Stimulated activated naive CD8-positive, alpha-beta T cell treated with anti-CD3 and anti-CD28 coated beads, Interleukin-15, Interleukin-2, amounts not matched to agents 100 U/mL and 50 U/mL, for 24 hours (primary cell): ENCODE measurements at places on chromosomes 4 and X.

DNA sequence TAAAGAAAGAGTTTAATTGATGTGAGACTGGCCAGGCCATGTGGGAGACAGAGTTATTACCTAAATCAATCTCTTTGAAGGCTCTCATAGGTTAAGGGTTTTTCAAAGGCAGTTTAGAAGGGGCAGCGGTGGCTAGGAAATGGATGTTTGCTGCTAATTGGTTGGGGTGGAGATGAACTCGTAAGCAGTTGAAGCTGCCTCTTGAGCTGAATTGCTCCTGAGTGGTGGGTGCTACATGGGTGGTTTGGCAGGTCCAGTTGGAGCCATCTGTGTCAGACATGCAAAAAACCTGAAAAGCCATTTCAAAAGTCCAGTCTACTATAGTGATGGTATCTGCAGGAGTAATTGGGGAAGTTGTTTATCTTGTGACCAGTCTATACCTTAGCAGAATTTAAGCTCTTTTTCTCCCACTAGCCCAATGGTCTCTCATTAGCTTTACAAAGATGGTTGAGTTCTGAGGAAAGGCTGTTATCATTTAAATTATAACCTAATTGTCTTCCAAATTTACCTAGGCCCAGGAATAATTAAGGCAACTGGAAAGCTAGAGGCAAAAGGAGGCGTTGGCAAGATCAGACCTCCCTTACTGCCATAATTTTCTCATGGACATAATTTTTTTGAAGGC lies 762.4 kb upstream of the FRG1 start:
- DNase-seq: no peak

GRCh38 chrX:96798982-96799381 lies 84.7 kb upstream of the RPA4 start:
- no peak for DNase-seq

- no peak for DNase-seq
Measured at GRCh38 chr4:169840554-169840953, 82.8 kb upstream of the HPF1 start.

GRCh38 chr4:52976523-52977230 lies 114.6 kb downstream of the RASL11B start:
- DNase-seq: no peak

DNA sequence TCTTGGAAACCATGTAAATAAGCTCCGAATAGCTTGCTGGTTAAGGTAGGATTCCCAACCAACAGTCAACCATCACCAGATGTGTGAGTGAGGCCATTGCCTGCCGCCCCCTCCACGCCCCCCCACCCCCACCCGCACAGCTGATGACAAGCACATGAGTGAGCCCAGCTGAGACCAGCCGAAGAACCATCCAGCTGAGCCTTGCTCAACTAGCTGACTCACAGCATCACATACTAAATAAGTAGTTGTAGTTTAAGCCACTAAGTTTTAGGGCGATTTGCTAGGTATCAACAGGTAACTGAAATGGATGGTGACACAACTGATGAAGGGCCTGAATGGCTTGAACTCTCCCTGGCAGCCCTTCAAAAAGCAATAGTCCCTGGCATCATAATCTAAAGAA lies 1.6 kb upstream of the CCDC149 start:
- no peak for DNase-seq

GRCh38 chr4:77605210-77605902 lies at the start of gene CXCL13:
CXCL13 (plus strand) TSS chr4:77605820; CDS start chr4:77605866, 46 bp downstream.
- DNase-seq: no peak

GRCh38 chrX:25755194-25755593 lies 382.9 kb upstream of the MAGEB18 start:
- DNase-seq: no peak

- DNase-seq: peak; percentile 25
Measured at GRCh38 chr4:77821775-77822174, 2.6 kb upstream of the CNOT6L start.

DNA sequence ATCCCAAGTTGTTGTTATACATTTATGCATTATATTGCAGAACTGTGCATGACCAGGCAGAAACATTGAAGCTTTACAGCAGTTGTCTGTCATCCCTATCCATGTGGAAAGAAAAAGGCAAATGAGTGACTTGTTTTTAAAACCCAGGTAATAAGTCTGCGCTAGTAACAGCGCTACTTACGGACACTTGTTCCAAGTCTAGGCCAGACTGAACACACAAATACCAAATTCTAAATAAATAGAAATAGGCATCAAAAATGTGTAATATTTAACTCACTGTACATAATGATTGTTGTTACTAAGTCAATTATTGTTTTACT lies 548 bp upstream of the MAML3 start:
- no peak for DNase-seq

DNA sequence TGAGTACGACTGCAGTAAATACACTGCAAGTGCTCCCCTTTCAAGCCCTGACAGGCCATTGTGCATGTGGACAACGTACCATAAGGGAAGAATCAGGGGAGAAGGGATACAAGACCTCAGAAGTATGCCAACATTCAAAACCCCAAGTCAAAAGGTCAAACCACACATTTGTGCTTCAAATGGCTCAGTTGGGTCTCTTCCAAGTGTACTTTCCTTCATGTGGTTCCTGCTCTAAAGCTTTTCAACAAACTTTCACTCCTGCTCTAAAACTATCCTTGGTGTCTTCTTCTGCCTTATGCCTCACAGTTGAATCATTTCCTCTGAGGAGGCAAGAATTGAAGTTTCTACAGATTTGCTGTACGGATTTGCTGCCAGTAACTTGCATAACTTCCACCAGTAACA lies 305.7 kb upstream of the SLIT2 start:
- DNase-seq: no peak

DNA sequence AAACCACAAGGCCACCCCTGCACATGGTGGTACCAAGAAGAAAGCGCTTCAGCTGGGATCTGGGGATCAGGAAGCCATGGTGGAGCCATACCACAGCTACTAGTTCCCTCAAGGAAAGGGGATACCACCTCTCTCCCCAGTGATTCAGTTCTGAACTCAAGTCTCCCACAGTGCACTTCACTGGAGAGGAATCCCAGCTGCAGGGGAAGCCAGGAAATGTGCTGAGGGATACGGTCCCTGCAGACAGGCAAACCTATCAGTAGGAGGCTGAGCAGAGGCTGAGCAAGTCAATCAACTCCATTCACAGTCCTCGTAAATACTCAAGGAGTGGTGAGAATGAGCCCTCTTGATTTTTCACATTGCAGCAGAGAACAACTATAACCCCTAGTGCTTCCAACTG lies 11.0 kb downstream of the TMEM192 start:
- no peak for DNase-seq

DNA sequence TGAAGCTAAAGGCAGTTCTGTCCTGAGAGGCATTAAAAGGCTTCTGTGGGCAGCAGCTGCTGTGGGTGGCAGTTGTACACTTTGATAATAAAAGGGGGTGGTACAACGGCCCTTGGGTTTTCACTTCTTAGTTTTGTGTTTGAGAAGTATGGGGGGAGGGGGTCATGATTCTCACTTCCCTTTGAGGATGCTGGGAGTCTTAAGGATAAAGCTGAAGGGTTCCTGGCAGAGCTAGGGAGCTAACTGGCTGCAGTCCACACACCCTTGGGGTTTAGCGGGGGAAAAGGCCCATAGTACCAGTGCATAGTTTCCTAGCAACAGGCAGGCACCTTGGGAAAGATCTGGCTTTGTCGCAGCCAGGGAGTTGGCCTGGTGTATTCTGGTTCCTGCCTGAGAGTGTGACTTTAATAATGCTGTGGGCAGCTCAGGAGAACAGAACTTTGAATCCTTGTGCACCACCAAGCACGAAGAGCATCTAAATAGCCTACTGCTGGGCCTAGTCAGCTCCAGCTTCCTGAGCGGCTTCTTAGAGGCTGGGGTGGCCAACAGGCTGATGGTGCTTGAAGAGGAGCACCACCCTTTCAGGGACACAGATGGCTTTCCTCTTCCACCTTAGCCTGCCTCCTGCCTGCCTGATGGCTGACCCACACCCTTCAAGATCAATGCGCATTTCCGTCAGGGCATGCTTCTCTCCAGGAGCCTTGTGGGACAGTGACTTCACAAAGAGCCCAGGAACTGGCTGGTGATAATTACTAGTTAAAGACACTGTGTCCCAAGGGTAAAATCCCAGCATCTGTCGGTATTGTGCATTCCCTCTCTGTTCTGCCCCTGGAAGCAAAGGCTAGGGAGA lies 12.5 kb downstream of the ZBTB33 start:
- no peak for DNase-seq

GRCh38 chr4:88107406-88108107 lies 50.9 kb downstream of the ABCG2 start:
- no peak for DNase-seq

DNA sequence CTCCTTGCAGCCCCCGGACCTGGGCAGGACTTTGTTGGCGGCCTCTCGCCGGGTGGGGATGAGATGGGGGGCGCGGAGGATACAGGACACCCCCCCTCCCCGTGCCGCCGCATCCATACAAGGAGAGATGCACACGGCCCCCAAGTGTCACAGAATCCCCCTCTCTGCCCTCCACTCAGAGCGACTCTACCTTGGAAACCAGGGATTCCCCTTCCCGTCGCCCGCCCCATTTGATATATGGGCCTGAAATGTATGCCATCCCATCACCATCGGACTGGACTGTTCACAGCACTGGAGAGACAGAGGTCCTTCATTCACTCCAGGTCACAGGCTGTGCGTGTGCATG lies 426 bp downstream of the PORCN start:
- no peak for DNase-seq

- peak; percentile 61 for DNase-seq
Measured at GRCh38 chrX:16892504-16893362, 22.6 kb upstream of the RBBP7 start.

DNA sequence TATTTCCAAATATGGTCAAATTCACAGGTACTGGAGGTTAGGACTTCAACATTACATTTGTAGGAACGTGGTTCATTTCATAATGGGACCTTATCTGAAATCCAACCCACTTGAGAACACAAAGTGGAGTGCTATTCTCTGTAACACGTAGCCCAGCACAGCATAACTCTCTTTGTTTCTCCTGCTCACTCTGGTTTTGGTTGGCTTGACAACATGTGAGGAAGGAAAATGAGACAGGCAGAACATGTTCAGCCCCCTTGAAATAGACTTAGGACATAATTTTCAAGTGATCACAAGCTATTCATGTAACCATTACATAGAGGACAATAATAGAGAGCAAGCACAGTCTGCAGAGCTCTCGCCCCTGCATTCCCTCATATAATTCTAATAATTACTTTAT lies 115.1 kb upstream of the SMIM10 start:
- DNase-seq: no peak

GRCh38 chrX:94256396-94256795 lies 582.4 kb downstream of the FAM133A start:
- no peak for DNase-seq

DNA sequence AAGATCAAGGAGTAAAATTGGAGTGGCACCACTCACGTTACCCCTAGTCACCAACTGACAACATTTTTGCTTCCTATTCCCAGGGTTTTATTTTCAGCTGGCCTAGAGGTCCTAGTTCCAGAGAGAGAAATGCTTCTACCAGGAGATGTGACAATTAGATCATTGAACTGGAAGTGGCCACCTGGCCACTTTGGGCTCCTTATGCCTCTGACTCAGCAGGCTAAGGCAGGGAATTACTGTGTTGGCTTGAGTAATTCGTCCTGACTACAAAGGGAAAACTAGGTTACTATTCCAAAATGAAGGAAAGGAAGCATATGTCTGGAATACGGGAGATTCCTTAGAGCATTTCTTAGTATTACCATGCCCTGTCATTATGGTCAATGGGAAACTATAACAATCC lies 831.6 kb upstream of the NDST4 start:
- no peak for DNase-seq

GRCh38 chr4:22485737-22486136 lies 30.1 kb downstream of the ADGRA3 start:
- no peak for DNase-seq

DNA sequence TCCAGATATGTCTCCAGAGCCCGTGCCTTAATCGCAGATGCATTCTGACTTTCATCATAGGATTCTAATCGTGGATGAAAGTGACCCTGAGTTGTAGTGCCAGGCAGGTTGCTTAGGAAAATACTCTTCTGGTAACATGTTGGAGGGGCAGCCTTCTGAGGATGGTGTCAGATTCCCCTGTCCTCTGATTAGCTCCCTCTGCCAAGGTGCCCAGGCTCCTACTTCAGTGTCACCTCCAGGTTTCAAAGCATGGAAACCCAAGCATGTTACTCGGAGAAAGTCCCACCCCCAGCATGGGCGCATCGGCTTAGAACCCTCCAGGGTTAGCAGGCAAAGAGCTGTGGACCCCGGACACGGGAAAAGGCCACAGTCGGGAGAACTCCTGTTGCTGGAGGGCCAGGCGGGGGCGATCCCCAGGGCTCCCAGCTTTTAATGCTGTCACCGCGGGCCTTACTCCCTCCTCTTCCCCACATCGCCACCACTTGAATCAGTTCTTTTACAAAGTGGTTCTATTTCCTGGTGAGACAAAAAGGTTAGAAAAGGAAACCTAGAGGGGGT lies 44.5 kb downstream of the TRIM2 start:
- DNase-seq: no peak

DNA sequence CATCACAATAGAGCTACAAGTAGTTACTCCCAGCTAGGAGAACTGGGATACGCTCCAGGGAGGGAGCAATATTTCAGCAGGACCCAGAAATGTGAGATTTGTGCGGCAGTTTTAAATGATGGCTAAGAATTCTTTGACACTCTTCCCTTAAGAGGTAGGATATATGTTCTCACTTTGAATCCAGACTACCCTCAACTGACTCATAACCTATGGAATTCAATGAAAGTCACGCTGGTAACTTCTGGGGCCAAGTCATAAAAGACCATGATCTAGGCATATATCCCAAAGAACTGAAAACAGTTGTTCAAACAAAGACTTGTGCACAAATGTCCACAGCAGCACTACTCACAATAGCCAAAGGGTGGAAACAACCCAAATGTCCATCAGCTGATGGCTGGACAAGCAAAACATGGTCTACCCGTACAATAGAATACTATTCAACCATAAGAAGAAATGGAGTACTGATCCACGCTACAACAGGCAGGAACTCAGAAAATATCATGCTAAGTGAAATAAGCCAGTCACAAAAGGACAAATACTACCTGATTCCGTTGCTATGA lies 10.5 kb downstream of the CD99L2 start:
- no peak for DNase-seq

GRCh38 chr4:105966051-105966450 lies 70.8 kb downstream of the NPNT start:
- DNase-seq: no peak

DNA sequence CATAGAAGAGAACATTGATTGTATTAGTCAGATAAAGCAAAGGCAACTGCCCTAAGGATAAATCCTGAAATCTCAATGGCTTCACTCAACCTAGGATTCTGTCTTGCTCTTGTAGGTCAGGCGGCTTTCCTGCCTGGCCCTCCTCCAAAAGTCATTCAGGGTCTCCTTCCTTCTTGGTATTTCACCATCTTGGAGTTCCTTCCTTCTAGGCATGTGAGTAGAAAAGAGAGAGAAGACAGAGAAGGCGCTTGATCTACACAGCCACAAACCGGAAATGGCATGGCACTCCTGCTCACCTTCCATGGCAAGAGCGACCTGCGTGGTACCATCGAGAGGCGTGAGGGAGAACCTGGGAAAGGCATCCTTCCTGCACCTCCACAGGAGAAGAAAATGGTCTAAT lies 45.3 kb upstream of the HELT start:
- no peak for DNase-seq

GRCh38 chr4:184262901-184263300 lies 45.2 kb upstream of the ENPP6 start:
- no peak for DNase-seq
